ENCODE measurements at places on chromosomes 5 and 9.

- no peak for DNase-seq
Observed at GRCh38 chr9:34686231-34686630, 4.8 kb downstream of the CCL19 start.

- DNase-seq, result no peak
Observed at GRCh38 chr9:126431077-126431742, 104.6 kb downstream of the MVB12B start.

DNA sequence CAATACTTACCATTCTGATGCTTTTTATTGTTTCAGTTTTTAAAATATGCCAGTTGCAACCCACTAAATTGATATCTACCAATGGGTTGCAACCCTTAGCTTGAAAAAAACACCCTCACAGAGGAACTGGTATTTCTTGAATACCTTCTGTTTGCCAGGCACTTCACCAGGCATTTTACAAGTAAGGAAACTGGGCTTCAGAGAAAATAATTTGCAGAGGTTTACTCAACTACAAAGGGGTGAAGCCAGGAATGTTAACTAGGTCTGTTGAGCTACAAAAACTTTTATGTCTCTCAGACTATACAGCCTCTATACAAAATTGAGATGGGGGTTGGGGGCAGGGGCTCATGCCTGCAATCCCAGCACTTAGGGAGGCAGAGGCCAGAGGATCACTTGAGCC is 65.0 kb downstream of the STX17 start:
- no peak for DNase-seq

DNA sequence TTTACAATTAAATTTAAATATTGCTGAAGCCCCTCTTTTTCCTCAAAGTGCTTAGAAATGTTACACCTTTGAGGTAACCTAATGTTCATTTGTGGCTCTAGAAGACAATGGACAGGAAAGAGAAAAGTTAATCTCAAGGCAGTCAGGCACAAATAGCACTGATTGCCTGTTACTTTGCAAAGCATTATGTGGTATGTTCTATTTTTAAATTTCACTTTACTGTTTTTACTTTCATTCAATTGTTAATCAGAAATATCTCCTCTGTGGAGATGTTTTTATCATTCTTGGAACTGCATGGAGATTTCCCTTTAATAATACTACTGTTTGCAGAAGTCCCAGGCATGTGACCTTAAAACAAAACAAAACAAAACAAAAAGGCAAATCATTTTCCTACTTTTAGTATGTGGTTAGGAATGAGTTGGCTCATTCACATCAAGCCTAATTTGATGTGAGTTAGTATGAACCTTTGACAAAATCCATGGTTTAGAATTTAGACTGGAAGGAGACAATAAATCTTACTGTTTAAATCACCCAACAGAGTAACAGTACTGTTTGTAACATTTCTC is 67.5 kb downstream of the CWC27 start:
- DNase-seq, result no peak

DNA sequence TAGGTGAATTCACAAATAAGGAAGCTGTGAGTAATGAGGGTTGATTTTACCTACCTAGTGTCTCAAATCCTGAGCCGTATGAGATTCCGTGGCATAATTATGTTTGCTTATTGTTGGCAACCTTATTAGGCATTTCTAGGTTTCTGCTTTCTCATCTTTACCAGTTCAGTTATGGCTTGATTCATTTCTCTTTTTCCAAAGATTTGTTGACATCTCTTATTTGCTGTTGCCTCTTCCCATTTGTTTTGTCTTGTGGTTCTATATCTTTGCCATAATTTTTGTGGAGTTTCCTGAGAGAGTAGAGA is 470 bp downstream of the IL31RA start:
- no peak for DNase-seq

GRCh38 chr9:69412741-69413150 is 87.7 kb downstream of the ENTREP1 start:
- no peak for DNase-seq

DNA sequence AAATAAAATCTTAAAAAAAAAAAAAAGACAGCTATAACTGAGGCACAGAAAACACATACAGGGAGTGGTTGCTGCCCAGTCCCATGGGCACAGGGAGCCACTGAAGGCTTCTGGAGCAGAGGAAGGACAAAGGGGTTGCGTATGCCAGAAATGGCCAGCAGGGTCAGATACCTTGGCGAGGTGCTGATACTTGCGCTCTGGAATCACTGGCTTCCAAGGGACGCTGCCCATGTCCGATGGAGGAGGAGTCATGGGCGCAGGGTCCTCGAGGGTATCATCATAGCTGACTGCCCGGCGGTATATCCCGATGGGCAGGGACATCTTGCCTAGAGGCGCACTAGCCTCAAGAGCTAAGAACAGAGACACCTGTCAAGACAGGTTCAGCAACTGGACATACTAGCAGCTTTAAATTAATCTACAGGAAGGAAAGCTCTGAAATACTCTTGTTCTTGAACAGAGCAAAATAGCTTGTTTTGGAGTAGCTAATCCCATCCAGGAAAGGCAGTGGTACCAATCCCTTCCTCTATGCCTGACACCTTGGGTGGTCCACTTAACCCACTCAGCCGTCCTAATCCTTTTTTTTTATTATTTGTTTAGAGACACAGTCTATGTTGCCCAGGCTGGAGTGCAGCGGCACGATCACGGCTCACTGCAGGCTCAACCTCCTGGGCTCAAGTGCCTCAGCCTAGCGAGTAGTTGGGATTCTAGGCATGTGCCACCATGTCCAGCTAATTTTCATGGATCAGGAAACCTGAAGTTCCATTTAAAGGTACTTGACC is 6.0 kb downstream of the KIAA1191 start:
- no peak for DNase-seq

GRCh38 chr5:165325221-165325620 is 1819.8 kb downstream of the MAT2B start:
- DNase-seq, result no peak

- no peak for DNase-seq
Observed at GRCh38 chr9:88420227-88420626, 32.0 kb downstream of the SPIN1 start.
